ENCODE measurements at places on chromosomes 12 and 14.

- no peak for DNase-seq
Observed at GRCh38 chr12:131128556-131128955, 174.8 kb downstream of the ADGRD1 start.

- DNase-seq = no peak
Observed at GRCh38 chr14:96681829-96682228, 115.4 kb upstream of the VRK1 start.

DNA sequence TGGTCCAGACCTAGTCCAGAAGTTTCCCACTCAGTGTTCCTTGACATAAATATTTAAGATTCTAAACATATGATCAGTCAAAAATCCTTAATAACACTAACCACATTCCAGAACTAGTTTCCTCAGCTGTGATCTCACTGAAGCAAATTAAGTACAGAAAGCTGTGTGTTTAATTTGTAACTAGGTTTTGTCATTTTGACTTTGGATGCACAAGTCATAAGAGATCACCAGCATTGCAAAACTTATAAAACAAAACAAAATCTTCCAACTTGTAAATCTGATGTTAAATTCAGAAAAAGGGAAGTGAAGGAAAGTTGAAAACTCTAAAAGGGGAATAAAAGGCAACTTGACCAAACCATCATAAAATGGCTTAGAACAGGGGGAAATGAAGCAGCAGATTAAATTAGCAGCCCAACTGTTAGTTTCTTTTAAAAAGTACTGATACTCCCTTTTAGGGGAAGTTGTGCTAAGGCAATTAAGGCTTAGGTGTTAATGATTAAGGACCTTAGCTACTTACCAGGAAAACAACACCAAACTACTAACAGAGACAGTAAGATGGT is 56.6 kb downstream of the SH2B3 start:
- no peak for DNase-seq

- DNase-seq = no peak
Observed at GRCh38 chr12:118830296-118830695, 151.0 kb upstream of the SRRM4 start.

- no peak for DNase-seq
Observed at GRCh38 chr14:92443167-92443566, 70.4 kb upstream of the RIN3 start.

DNA sequence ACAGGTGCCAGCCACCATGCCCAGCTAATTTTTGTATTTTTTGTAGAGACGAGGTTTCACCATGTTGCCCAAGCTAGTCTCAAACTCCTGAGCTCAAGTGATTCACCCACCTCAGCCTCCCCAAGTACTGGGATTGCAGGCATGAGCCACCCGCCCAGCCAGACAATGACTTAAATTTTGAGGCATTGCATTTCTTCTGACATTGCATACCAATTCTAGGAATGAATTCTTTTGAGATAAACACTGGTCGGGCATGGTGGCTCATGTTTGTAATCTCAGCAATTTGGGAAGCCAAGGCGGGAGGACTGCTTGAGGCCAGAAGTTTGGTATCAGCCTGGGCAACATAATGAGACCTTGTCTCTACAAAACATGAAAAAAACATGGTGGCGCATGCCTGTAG is 2.5 kb upstream of the CELA1 start:
- DNase-seq = no peak

DNA sequence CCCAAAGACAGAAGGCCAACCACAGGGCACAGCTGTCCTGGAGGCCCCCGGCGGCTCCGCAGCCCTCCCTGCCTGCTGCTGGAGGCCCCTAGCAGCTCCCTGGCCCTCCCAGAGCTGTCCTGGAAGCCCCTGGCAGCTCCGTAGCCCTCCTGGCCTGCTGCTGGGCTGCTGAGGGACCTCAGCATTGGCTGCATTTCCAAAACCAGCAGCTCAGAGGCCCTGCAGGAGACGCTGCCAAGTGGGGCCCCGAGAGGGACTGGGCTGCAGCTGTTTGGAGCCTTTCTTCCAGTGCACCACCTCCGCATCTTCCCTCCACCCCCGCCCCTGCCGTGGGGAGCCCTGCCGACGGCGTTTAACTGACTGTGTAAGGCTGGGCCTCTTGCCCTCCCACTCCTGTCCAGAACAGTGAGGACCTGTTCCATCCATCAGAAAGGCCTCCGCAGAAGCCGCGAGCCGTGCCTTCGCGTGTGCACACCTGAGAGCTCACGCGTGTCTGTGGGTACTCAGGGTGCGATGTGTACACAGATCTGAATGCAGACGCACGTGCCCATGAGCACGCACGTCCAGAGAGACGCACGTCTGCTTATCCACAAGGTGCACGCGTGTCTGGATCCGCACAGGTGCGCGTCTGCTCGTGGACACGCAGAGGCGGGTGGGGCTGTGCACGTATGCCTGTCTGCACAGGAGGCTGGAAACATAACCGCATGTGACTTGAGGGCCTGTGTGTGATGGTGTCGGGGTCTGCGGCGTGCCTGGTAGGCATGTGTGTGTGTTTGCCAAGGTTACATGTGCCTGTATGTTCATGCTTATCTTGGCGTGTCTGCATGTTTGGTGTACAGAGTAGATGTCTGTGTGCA is 57.0 kb upstream of the FBRSL1 start:
- DNase-seq = no peak

Data from T-helper 1 cell (primary cell).